ENCODE measurements at places on chromosomes 4 and X.

- no peak for DNase-seq
Observed at GRCh38 chrX:134749706-134750445, 91.6 kb upstream of the PLAC1 start.

DNA sequence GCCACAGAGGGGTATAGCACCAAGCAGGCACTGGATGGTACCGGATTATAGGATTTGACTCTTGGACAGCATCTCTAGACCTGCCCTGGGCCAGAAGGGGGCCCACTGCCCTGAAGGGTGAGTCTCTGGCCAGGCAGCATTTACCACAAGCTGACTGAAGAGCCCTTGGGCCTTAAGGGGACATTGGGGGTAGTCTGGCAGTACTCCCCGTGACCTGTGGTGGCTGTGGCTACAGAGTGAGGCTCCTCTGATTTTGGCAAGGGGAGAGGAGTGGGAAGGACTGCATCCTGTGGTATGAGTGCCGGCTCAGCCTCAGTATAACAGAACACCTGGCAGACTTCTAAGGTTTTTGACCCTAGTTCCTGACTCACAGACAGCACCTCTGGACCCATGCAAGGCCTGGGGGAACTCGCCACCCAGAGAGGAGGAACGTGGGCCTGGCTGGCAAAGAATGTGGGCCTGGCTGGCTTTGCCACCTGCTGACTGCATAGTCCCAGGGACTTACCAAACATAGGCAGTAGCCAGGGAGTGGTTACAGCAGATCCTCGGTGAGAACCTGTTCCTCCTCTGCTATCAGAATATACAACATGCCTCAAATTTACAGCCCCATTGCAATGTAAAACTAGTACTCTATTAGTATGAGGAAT lies 48.1 kb downstream of the ABCB7 start:
- no peak for DNase-seq

DNA sequence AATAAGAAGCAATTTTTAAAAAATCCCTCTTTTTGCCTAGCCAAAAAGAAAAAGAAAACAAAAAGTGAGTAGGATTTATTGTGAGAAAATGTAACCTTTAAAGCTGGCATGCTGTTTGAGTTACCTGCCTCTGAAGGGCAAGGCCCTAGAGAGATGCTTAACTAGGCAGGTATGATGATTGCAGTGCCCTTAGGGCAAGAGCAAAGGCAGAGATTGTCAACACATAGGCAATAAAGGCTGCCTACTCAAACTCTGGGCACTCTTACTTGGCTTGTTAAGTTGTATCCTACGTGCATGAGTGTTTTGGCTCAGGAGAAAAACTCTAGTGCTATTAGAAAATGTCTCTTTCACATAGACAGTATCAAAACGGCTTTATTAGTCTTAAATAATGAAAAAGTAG lies 306.0 kb downstream of the RPA4 start:
- DNase-seq, result no peak

- no peak for DNase-seq
Observed at GRCh38 chr4:87843936-87844335, 11.2 kb downstream of the MEPE start.

GRCh38 chr4:90126805-90127204 lies 389 bp upstream of the CCSER1 start:
- no peak for DNase-seq

DNA sequence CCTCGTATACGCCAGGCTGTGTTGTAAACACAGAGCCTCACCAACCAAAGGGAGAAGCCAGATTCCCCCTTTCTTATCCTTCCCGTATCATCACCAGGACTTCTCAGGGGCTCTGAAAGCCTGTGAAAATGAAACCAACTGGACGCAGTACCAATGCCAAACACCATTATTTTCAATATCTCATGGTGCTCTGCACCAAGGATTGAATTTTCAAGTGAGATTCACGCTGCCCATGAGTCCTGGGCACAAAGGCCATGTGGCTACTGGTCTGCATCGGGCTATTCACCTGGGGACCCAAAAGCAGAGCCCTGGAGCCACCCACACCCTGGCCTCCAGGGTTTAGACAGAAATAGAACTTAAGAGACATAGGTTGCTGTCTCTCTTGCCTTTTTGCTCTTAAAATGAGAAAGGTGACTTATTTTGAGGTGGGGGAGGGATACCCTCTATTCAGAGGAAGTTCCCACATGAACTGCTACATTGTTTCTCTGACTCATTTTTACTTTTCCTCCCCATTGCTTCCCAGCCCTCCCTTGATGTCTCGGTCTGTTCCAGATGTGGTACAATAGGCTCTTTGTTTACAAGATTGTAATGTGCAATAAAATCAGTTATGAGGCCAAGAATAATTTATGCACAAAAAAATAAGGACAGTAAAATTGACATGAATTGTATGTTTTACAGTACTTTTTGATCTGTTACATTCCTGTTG lies 55.4 kb downstream of the MAML3 start:
- no peak for DNase-seq

Data from urinary bladder (tissue), 4 donors.